ENCODE measurements at places on chromosomes 4 and X.

- peak; percentile 77 for DNase-seq
Measured at GRCh38 chr4:38949411-38950051, 81.9 kb downstream of the FAM114A1 start.

GRCh38 chr4:158998624-158999023, 104.3 kb upstream of the RAPGEF2 start:
- no peak for DNase-seq

DNA sequence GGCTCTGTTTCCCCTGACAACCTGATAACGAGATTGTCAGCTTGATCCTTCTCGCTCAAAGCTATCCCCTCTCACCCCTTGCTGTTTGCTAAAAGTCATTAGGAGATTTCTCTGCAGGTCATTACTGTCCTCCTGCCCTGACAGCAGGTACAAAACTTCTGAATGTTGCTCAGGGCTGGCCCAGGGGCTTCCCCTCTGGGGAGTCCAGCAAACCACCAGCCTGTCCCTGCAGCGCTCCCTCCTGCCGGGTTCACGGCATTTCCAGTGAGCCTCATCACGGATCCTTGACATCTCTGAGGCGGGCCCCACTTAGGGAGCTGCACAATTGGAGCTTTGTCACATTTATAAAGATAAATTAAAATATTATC, 5.2 kb upstream of the SORCS2 start:
- DNase-seq: no peak

DNA sequence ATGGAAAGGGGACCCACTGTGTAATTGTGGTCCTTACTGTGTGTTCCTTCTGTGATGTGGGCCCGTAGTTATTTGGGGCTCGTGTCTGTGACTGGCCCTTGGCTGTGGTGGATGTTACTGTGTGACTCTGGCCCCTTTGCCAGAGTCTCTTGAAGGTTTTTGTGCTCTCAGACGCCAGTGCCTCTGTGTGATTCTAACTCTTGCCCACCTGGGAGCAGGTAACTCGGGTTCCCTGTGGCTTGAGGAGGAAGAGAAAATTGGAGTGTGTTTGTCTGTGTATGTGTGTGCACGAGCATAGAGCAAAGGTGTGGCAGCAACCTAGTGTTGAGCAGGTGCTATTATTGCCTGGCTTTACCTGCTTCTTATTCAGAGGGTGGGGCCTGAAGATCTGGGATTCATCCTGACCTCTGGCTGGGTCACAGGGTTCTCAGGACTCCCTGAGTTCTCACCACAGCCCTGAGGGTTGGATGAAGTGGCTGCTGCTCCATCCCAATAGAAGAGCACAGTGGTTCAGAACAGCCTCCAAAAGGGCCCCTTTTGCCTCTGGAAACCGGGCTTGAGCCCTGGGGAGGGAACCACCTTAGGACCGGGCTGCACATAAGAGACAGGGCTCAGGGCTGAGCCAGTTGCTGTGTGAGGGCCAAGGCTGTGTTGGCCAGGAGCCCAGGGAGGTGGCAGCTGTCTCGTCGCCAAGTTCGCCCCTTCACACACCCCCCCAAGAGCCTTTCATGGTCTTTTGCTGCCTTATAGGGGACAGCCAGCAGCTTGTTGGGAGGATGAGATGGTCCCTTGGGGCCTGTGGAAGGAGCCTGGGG, 1.3 kb downstream of the RBM10 start:
- DNase-seq: no peak

DNA sequence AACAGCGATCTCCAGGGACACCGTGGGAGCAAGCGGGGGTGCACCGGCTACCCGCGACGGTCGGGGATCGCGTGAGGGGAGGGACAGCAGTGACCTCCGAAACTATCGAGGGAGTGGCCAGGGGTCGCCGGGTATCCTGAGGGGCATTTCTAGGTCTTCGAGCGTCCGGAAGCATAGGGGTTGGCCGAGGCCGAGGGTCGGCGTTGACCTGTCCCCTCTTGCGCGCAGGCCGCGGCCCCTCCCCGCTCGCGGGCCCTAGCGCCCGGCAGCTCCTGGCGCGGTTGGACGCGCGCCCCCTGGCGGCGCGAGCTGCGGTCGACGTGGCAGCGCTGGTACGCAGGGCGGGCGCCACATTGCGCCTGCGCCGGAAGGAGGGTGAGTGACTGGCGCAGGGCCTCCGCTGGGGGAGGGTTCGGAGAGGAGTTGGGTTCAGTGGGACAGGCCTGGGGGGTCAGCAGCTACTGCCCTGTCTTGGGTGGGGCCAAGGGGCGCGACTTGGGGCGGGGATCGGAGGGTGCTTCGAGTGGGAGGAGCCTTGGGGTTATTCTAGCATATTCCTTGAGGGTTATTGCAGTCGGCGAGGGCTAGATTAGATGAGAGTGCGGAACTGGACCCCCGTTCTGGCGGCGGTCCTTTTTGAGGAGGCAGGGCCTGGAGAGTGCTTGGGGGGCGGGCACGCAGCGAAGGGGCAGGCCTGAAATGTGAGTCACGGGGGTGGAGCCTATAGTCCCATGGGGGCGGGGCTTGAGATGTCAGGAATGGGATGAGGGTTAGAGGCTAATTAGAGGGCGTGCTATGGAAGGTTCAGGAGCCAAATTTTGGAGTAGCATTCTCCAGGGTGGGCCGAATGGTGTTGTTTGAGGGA, 1.2 kb downstream of the MAGIX start:
- peak; percentile 76 for DNase-seq

DNA sequence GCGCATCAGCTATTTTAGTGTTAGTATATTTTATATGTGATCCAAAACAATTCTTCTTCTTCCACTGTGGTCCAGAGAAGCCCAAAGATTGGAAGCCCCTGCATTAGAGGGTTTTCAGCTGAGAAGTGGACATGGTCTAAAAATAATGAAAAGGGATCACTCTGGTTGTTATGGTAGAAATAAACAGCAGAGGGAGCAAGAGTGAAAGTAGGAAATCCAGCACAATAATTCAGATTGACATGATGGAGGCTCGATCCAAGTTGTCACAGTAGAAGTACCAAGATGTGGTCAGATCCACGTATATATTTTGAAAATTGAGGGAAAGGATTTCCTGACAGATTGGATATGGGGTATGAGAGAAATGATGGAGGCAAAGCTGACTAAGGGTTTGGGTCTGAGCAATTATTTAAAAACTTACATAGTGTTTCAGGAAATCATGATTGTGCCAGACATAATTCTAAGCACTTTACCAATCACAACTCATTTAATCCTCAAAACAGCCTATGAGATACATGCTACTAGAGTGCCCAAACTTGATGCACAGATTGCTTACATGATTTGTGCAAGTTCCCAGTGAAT, 17.0 kb upstream of the TMEM144 start:
- DNase-seq: peak; percentile 14

- DNase-seq: no peak
Measured at GRCh38 chr4:177901786-177902185, 459.5 kb upstream of the AGA start.

DNA sequence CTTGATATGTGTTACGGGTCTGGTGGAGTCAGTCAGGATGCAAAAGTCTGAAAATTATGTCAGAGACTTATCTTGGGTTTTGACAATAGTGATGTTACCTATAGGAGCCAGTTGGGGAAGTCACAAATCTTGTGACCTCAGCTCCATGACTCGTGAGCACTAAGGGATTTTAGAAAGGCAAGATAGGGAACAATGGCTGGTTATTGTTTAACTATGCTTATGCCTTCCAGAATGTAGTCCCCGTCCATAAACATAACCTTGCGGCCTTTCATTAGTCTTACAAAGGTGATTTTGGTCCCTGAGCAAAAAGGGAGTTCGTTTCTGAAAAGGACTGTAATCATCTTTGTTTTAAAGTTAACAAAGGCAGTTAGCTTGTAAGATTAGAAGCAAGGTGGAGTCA, 23.9 kb upstream of the GATB start:
- DNase-seq: no peak

Data from CD4-positive, alpha-beta T cell treated with Interleukin-4 for 4 hours (primary cell).